ENCODE measurements at places on chromosomes 7 and 10. TPM values are rescaled to one million over a fixed set of nuclear protein-coding genes. Genes with fewer than 3 reads are reported as not detected.

The CHST15 gene
- 17.8 TPM for total RNA-seq

The FAM131B gene
- total RNA-seq: 4.1 TPM

The CLDN4 gene
- total RNA-seq: 51.4 TPM

The SAMD9L gene
- total RNA-seq: 25.5 TPM

The FXYD4 gene
- total RNA-seq: 0.95 TPM

The ELAPOR2 gene
- 14.6 TPM for total RNA-seq

The CAMK1D gene
- 7.6 TPM for total RNA-seq

The MAT1A gene
- not detected for total RNA-seq

The SFTPA1 gene
- total RNA-seq: not detected

The OPALIN gene
- total RNA-seq: not detected

The ITIH5 gene
- 97.6 TPM for total RNA-seq

The GLCCI1 gene
- 33.4 TPM for total RNA-seq

The DUS4L gene
- 16.8 TPM for total RNA-seq

The HOXA3 gene
- total RNA-seq: 9.0 TPM

The IL6 gene
- 0.32 TPM for total RNA-seq

The TDRD1 gene
- 0.53 TPM for total RNA-seq

Measured in urinary bladder (tissue), 4 donors.